Left lobe of liver (tissue), 2 donors: ENCODE measurements at places on chromosomes 13 and 19.

DNA sequence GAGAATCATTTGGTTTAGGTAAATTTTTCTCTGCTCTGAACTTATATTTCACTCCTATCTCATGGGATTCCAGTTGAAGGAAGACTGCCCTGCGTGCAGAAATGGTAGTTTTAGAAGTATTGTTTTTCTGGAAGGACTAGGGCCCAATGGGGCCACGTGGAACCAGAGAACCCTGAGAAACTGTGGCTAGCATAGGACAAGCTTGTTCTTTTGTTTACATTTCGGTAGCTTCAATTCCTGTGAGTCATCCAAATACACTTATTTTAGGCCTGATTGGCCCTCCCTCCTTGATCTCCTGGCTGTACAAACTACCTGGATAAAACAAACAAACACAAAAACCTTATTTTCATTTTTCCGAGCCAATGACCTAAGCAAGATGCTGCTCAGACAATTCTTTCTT lies 124.0 kb downstream of the ITGBL1 start:
- DNase-seq, result no peak

DNA sequence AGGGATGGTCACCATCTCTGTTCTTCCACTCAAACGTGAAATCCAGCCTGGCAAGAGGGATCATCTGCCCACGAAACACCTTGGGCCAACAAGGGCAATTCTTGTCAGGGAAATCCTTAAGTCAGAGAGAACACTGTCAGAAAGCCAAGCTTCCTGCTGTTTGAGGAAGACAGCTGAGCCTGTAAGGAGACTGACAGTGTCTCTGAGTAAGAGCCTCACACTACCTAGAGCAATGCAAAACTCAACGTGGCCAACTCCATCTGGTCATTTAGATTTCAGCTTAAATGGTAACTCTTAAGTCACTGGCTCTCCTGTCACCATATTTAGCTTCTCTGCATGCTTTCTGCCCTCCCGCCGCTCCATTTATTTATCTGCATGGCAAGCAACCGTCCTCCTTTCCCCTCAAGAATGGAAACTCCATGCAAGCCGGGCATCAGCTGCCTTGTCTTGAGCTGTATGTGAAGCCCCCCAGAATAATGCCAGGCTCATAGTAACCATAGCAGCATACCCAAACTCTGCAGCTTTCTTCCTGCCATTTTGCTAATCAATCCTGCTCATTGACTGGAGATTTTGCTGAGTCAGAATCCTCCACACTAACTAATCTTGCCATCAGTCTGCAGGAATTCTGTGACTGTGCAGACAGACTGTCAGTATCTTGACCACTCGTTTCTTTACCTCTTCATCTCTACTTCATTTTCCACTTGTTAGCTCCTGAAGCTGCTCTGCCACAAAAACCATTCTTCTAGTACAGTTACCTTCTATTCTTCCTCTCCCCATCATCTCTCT lies 159.8 kb downstream of the IRS2 start:
- DNase-seq, result no peak

- DNase-seq, result no peak
These were observed 386.5 kb downstream of the PCDH17 start for GRCh38 chr13:58018020-58018419.

GRCh38 chr19:42092350-42092749 lies 16.4 kb downstream of the ZNF574 start:
- DNase-seq, result no peak

GRCh38 chr19:36222503-36222902 lies 7.6 kb downstream of the ZNF146 start:
- no peak for DNase-seq
